ENCODE measurements at places on chromosomes 6 and 20. TPM values are rescaled to one million over a fixed set of nuclear protein-coding genes. Genes with fewer than 3 reads are reported as not detected.

The RTEL1 gene
- 12.2 TPM for total RNA-seq

The OR2J3 gene
- total RNA-seq = not detected

The C20orf204 gene
- 0.99 TPM for total RNA-seq

The HDGFL1 gene
- not detected for total RNA-seq

The KIAA1755 gene
- total RNA-seq = 4.1 TPM

The HTR1E gene
- total RNA-seq = not detected

The LAMP5 gene
- 0.15 TPM for total RNA-seq
